ENCODE measurements at places on chromosomes 1 and 21. TPM values are rescaled to one million over a fixed set of nuclear protein-coding genes. Genes with fewer than 3 reads are reported as not detected.

KCNE1 gene
- 0.32 TPM for total RNA-seq

CDC42 gene
- 250 TPM for total RNA-seq

DNA sequence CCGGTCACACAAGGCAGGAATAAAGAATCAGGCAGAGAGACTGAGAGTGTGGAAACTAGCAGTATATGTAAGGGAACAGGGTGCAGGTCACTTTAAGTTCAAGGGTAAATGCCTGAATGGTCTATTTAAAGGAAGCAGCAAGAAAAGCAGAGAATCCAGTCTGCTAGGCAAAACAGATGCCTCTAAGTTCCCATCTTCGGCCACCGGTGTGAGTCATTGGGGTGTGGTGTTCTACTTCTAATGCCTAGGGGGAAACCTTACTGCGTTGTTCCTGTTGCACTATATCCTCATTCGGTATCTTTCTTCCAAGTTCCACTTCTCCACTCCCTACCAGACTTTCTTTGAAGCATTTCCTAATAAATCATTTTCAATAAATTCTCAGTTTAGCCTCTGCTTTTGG, 259.9 kb downstream of the HHIPL2 start:
- no peak for DNase-seq
- peaks cover 14% of the 10 kb centered on the region for H3K4me1 ChIP-seq
- no peak overlapping the region for H3K27ac ChIP-seq
- no peaks in the 10 kb centered on the region for H3K27me3 ChIP-seq
- H3K4me3 ChIP-seq: no peak overlapping the region

GRCh38 chr1:234716908-234717375, 107.0 kb upstream of the IRF2BP2 start:
- no peak overlapping the region for H3K4me3 ChIP-seq
- H3K27me3 ChIP-seq: no peaks in the 10 kb centered on the region
- DNase-seq: no peak
- no peaks in the 10 kb centered on the region for H3K36me3 ChIP-seq

AMY1A gene
- total RNA-seq: not detected

DNA sequence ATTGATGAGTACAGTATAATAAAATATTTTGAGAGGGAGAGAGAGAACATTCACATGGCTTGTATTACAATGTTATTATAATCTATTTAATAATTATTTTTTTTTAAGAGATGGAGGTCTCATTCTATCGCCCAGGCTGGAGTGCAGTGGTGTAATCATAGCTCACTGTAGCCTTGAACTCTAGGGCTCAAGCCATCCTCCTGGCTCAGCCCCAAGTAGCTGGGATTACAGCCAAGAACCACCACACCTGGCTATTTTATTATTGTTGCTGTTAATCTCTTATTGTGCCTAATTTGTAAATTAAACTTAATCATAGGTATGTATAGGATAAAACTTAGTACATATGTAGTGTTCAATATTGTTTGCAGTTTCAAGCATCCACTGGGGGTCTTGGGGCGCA, 57.8 kb downstream of the HS2ST1 start:
- H3K27me3 ChIP-seq: no peaks in the 10 kb centered on the region
- peaks cover 23% of the 10 kb centered on the region for H3K4me1 ChIP-seq
- DNase-seq: no peak
- no peaks in the 10 kb centered on the region for H3K36me3 ChIP-seq
- no peak overlapping the region for H3K4me3 ChIP-seq
- H3K27ac ChIP-seq: no peak overlapping the region

- H3K27me3 ChIP-seq: peaks cover 16% of the 10 kb centered on the region
- no peaks in the 10 kb centered on the region for H3K36me3 ChIP-seq
- H3K27ac ChIP-seq: no peak overlapping the region
- no peak overlapping the region for H3K4me3 ChIP-seq
These were observed 2.9 kb downstream of the TENT5C start for GRCh38 chr1:117608758-117609157.

All from chondrocyte (in vitro differentiated cells).